Progenitor cell of endocrine pancreas (in vitro differentiated cells): ENCODE measurements at places on chromosomes 11 and 22. TPM values are rescaled to one million over a fixed set of nuclear protein-coding genes. Genes with fewer than 3 reads are reported as not detected.

DNA sequence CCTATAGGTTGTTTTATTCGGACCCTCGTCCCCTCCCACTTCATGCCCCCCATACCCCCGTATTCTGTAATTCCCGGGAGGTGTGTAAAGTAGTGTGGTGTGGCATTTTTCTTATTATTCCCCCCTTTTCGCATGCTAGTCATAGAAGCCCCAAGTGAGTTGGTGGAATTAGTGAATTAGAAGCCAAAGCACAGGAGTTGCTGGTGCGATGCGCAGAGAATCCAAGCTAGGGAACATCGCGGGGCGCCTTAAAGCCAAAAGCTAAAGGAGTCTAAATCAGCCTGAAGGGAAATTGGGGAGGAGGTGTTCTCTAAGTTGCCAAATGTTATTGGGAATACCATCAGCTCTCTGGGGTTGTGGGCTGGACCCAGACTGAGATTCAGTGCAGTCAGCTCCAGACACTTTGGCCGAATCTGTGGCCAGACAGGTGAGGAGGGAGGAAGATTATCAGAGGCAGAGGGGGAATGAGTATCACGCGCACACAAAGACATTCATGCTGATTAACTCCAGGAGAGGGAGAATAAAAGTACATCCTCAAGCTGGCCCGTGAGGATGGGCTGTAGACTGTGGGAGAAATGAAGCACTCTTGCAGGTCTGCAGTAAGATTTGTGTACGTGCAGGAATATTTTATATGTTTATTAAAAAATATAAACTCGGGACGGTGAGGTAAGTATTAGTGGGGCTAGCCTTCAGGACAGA, 102.8 kb upstream of the HSD17B12 start:
- DNase-seq: no peak

- no peak for DNase-seq
Measured at GRCh38 chr11:128921793-128922192, 20.9 kb downstream of the TP53AIP1 start.

- DNase-seq: no peak
Measured at GRCh38 chr11:80315200-80315599, 874.4 kb upstream of the TENM4 start.

DNA sequence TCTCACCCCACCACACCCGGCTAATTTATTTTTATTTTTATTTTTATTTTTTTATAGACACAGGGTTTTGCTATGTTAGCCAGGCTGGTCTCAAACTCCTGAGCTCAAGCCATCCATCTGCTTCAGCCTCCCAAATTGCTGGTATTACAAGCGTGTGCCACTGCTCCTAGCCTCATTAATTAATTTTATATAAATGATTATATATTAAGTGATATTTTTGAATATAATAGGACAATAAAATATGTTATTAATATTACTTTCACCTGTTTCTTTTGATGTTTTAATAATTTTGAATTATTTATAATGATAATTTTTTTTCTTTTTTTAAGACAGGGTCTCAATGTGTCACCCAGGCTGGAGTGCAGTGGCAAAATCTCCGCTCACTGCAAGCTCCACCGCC, 2.2 kb upstream of the SEC14L4 start:
- no peak for DNase-seq

DNA sequence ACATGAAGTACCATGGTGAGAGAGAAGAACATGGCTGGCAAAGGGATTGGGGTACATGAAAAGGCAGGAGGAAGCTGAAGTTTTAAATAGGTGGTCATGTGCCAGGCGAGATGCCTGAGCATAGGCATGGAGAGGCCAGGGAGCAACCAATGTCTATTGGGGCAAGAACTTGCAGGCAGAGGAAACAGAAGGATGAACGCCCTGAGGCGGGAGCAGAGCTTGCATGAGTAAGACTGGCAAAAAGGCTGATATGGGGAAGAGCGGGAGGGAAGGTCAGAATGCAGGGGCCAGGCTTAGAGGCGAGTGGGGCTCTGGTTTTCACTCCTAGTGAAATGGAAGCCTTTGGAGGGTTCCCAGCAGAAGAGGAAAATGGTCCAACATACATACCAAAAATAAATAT, 52.5 kb upstream of the VSTM5 start:
- no peak for DNase-seq

- no peak for DNase-seq
Measured at GRCh38 chr11:90364527-90364926, 141.7 kb upstream of the CHORDC1 start.

- no peak for DNase-seq
Measured at GRCh38 chr11:100403816-100404215, 283.3 kb upstream of the ARHGAP42 start.

DNA sequence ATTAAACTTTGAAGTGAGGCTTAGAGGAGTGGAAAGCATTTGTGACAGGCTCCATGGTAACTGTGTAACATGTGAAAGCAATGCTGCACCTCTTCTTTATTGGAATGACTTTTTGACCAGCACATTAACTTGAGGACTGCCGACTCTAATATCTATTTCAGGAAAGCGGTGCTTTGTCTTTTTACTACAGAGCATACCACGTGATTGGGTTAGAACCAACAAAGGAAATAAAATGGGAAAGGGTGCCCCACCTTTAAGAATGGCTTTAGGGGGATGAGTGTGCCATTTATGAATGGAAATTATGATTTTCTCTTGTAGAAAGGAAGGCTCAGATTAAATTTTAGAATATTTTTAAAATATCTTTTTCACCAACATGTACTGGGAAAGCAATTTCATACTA, 57.3 kb upstream of the VPREB1 start:
- DNase-seq: no peak

DNA sequence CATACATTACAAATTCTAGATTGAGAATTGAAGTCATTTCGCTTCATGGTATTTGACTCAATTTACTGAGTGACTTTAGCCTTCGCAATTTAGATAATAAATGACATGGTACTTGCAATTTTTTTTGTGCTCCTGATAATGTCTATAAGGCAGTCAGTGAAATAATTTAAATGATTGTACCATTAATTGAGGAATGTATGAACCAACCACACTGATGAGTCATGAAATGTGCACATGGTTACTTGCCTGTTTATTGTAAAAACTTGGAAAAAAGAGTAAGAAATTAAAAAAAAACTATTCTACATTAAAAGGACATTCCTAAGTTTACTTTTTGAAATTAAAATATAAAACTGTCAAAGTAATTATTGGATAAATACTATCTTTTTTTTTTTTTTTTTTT, 43.3 kb downstream of the DNAJC24 start:
- no peak for DNase-seq

DNA sequence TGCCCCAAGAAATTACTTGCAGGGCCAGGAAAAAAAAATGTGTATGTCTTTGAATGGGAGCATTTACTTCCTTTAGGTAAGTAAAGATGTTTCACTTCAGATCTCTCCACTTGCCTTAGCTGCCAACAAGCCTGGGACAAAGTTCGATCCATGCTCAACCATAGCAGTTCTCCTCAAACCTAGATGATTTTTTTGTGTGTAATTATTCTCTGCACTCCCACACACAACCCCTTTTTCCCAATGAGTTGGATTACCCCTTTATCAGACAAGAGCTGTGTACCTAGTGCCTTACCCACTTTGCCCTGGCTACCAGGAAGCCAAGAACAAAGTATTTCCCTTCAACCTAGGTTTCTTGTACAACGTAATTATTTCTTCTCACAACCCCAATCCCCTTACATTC, 35.6 kb downstream of the TPBGL start:
- no peak for DNase-seq

- DNase-seq: no peak
Measured at GRCh38 chr11:3000032-3000961, 8.2 kb upstream of the NAP1L4 start.

GRCh38 chr22:19509923-19510322, 14.3 kb downstream of the CLDN5 start:
- DNase-seq: no peak

GRCh38 chr22:35987487-35987886, 41.1 kb downstream of the RBFOX2 start:
- DNase-seq: no peak

GRCh38 chr11:67393990-67394389, 2.2 kb downstream of the RAD9A start:
- no peak for DNase-seq

- no peak for DNase-seq
Measured at GRCh38 chr11:117489999-117490679, 162.5 kb downstream of the CEP164 start.

TMEM126A gene
- total RNA-seq: 22.0 and 25.8 TPM in 2 replicates

HIC2 gene
- 40.8 and 43.9 TPM in 2 replicates for total RNA-seq

RIN1 gene
- 1.5 and 2.3 TPM in 2 replicates for total RNA-seq

SERPIND1 gene
- 0.40 and 0.74 TPM in 2 replicates for total RNA-seq

UBQLN3 gene
- total RNA-seq: not detected in 2 replicates

SCN2B gene
- total RNA-seq: 0.05 and 0.07 TPM in 2 replicates

ART5 gene
- total RNA-seq: 1.8 and 3.8 TPM in 2 replicates

TCN1 gene
- 3.2 and 3.5 TPM in 2 replicates for total RNA-seq
